Mucosa of descending colon (tissue), 3 donors: ENCODE measurements at places on chromosomes 6 and 20. TPM values are rescaled to one million over a fixed set of nuclear protein-coding genes. Genes with fewer than 3 reads are reported as not detected.

GRCh38 chr6:33008944-33009861 lies at the start of gene HLA-DOA:
Gene HLA-DOA (minus strand): TSS chr6:33009591.
- DNase-seq = no peak

- DNase-seq = no peak
These were observed 610.5 kb upstream of the MAN1A1 start for GRCh38 chr6:119960036-119960435.

The SYCP2 gene
- 1.6 TPM for total RNA-seq

- DNase-seq = no peak
These were observed 3.0 kb upstream of the CCN2 start for GRCh38 chr6:131954059-131954774.

DNA sequence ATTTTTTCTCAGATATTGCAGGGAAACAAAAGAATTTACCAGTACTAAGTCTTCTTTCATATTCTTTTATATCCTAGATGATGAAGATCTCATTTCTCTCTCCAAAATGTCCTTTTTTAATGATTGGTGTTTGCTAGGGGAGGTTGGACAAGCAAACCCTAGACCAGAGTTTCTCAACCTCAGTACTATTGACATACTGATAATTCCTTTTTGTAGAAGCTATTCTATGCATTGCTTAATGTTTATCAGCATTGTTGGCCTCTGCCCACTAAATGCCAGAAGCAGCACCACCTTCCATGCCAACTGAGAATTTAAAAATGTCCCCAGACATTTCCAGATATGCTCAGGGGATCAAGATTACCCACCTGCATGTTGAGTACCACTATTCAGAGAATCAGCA lies 14.4 kb upstream of the TFAP2B start:
- DNase-seq = no peak

The PLTP gene
- 15.0 TPM for total RNA-seq

DNA sequence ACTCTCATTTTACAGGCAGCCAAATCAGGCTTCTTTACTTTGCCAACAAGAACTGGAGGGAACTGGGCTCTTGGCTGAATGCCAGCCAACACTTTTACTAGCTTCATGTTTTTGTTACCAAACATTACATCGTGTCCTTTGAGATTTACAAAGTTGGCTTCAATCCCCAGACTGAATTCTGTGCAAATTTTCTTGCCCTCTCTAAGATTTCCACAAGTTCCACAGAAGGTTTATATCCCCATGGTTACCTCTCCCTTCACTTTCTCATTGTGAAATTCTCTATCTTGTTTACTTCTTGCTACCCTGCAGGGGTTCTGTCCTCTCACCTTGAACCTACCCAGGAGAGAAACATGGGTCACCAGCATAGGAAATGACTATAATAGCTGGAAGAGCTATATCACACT lies 37.6 kb upstream of the PLCB1 start:
- DNase-seq = peak; percentile 41

GRCh38 chr6:157436219-157436943 lies 55.4 kb downstream of the ZDHHC14 start:
- DNase-seq = no peak

DNA sequence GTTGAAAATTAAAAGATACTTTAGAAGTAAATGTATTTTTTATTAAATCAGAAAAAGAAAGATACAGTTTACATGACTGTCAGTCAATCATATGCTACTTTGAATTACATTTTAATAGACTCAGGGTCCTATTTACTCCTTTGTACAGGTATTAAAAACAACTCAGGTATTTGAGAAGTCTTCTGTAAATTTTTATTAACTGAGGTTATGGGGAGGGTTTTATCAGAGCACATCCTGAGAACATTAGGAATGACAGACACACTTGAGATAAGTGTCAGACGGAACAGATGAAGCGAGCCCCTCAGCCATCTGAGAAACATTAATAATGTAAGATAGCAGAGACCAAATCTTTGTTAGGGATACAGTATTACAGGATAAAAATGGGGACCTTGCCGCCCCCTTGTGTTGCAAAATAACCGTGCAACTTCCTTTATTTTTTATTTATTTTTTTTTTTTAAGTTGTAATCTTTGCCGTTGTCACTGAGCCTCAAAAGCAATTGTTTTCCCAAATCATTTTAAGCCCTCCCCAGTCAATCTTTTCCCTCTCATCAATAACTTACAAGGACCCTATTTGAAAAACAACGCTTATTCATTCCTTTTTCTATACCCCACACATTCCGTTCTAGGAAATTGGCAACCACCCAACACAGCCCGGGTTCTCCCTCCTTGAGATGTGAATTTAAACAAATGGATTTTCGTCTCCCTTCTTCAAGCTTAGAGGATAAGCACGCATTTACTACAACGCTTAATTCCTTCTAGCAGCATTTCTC lies 126.7 kb downstream of the BCAS1 start:
- DNase-seq = no peak

GRCh38 chr6:168089186-168090063 lies 10.4 kb upstream of the FRMD1 start:
- no peak for DNase-seq

The MAFB gene
- total RNA-seq = 3.8 TPM

The ZNF334 gene
- 1.2 TPM for total RNA-seq

DNA sequence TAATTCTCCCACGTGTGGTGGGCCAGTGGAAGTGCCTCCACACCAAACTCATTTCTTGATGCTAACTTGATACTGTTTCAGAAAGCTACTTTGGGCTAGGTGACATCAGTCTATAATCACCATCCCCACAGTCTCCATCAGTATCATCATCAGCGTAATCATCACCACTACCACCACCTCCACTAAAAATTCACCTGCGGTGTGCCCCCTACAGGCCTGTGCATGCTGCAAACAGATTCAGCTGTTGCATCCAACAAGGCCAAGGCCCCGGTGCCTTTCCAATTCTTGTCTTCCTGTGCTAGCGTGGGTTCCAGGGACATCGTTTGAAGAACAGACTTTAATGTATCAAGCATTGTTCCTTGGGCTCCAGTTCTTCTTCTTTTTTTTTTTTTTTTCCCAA lies 201.3 kb upstream of the EXOC2 start:
- DNase-seq = no peak

The AURKA gene
- total RNA-seq = 11.2 TPM

The AGER gene
- total RNA-seq = 6.3 TPM
